ENCODE measurements at places on chromosomes 3 and 15. TPM values are rescaled to one million over a fixed set of nuclear protein-coding genes. Genes with fewer than 3 reads are reported as not detected.

DNA sequence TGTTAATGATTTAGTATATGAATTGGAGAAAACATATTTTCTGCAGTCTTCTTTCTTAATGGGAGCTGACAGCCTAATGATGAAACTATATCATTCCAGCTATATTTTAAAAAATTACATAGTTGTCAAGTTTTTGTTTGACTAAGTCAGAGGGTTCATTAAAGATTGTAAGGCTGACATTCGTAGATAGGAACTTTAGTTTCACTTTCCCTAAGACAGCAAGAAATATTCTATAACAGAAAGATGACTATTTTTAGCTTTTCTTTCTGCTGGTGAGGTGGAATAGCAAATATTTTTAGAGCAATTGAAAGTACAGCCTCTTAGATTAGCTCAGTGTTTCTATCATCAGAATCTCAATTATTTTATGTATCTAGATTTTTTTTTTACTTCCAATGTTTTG, 60.2 kb downstream of the PIAS1 start:
- DNase-seq: no peak

GRCh38 chr3:112979244-112979832, 4.4 kb upstream of the CD200R1 start:
- no peak for DNase-seq

DNA sequence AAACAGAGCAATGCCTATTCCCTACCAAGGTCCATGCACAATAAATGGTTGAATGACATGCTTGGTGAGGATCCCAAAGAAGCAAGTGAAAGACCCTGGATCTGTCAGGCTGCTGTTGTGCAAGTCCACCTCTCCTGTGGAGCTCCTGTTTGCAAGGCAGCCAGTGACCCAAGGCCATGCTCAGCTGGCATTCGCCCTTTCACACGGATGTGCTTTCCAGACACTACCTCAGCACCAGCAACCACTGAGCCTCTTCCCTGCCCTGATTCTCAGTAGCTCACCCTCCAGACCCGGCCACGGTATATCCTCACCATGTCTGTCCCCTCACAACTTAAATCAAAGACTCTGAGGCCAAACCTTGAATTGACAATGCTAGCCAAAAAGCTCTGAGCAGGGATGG, 23.3 kb downstream of the WWTR1 start:
- no peak for DNase-seq

GRCh38 chr3:147361454-147362420, 44.6 kb downstream of the ZIC4 start:
- DNase-seq: peak; percentile 65

DNA sequence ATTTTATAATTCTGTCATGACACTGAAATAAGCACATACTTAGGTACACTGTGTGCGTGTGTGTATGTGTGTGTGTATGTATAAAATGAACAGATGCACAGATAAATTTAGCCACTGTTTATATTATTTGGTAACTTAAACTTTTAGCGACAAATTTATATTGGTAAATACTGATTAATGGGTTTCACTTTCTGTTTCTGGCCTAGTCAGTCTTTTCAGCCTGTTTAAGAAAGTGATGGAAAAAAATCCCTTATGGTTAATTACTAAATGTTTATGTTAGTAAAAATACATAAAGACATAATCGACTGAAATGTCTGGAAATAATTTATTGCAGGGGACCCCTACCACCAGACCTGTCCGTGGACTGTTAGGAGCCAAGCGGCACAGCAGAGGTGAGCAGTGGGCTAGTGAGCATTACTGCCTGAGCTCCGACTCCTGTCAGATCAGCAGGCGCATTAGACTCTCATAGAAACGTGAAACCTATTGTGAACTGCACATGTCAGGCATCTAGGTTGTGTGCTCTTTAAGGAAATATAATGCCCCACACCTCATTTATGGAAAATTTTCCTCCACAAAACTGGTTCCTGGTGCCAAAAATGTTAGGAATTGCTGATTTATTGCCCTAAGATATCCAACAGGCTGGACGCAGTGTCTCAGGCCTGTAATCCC, 717.4 kb downstream of the SI start:
- no peak for DNase-seq

DNA sequence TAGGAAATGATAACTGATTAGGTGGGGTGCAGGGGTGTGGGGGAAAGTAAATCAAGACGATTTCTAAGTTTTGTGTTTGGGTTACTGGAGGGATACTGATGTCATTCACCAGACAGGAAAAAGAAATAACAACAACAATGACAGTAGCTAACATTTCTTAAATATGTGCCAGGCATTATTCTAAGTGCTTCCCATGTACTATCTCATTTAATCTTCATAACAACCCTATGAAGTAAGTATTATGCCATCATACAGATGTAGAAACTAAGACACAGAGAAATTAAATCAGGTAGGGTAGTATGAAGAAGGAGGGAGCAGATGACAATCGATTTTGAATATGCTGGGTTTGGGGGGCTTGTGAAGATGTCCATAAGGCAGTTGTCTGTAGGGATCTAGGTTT, 13.3 kb downstream of the MYO5A start:
- DNase-seq: no peak

- DNase-seq: no peak
Measured at GRCh38 chr15:98519767-98520550, 128.4 kb upstream of the IGF1R start.

Gene BLM
- 62.9 TPM for total RNA-seq

Gene WDR49
- total RNA-seq: not detected

Gene EPHA6
- not detected for total RNA-seq
